ENCODE measurements at places on chromosomes 11 and 22. TPM values are rescaled to one million over a fixed set of nuclear protein-coding genes. Genes with fewer than 3 reads are reported as not detected.

DNA sequence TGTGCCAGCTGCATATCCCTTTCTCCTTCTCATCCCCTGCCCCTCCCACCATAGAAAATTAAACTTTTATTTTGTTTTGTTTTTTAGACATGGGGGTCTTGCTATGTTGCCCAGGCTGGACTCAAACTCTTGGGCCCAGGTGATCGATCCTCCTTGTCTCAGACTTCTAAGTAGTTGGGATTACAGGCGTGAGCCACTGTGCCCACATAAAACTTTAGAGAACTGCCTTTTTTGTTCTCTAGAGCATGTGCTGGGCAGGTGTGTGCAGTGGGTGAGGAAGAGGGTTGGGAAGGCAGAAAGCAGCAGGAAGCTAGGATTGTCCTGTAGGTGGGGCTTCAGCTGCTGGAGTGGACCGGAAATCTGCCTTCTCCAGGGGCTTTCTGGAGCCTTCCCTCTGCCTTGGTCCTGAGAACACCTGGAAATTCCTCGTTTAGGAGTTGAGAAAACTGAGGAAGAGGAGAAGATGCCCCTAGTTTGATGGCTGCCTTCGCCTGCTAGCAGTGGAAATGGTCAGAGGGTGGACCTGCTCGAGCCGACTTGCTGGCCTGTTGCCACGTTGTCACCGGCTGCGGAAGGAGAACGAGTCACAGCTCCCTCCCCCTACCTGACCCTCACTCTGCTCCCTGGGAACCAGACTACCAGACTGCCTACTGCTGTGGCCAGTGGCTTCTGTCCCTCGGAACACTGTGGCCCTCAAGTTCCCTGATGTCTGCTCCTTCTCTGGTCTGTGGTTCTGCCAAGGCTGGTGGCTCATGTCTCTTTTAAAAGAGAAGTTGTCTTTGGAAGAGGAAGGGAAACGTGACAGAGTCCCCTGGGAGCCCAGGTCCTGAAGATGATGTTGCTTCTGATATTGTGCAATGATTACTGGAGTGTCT lies 4.0 kb downstream of the ST14 start:
- DNase-seq = no peak

GRCh38 chr11:34620820-34621792 lies at the start of gene EHF:
Gene EHF, plus strand, starts transcription at chr11:34621093. Its CDS starts 21,538 bp downstream, at chr11:34642631.
- no peak for DNase-seq

DNA sequence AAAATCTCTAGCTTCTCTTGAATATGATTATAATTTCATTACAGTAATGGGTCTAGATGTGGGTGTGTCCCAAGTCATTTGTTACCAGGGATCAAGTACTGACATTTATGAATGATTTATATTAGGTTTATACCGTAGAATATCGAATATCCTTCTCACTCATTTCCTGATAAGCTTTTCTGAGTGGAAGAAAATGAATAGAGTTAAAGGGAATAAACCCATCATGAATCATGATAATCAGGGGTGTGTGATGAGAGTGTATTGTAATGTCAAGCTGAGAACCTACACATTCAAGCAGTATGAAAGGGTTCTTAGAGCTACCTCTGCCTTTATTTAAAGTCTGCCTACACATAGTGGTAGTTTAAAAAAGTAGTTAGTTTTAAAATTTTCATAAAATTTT lies 17.3 kb downstream of the MED17 start:
- DNase-seq = no peak

The PHETA2 gene
- 0.34 TPM for total RNA-seq

The APLNR gene
- not detected for total RNA-seq
